ENCODE measurements at places on chromosomes 13 and 19. TPM values are rescaled to one million over a fixed set of nuclear protein-coding genes. Genes with fewer than 3 reads are reported as not detected.

SYT5 gene
- total RNA-seq, result not detected

RUBCNL gene
- not detected for total RNA-seq

MUC16 gene
- not detected for total RNA-seq

AMER2 gene
- not detected for total RNA-seq

SIGLEC8 gene
- total RNA-seq, result not detected

NAPSA gene
- total RNA-seq, result under 0.01 TPM

ACER1 gene
- total RNA-seq, result not detected

HSPB6 gene
- total RNA-seq, result 0.65 TPM

KRTDAP gene
- not detected for total RNA-seq

NKPD1 gene
- total RNA-seq, result 0.65 TPM

GPR18 gene
- not detected for total RNA-seq

TSHZ3 gene
- total RNA-seq, result 3.3 TPM

ZNF823 gene
- total RNA-seq, result 9.9 TPM
